GM23338 (cell line): ENCODE measurements at places on chromosomes 6 and 20. TPM values are rescaled to one million over a fixed set of nuclear protein-coding genes. Genes with fewer than 3 reads are reported as not detected.

GRCh38 chr6:39681674-39682121 lies 43.5 kb downstream of the KIF6 start:
- H3K36me3 ChIP-seq: no peaks in the 10 kb centered on the region
- no peak for DNase-seq
- no peak overlapping the region for H3K27ac ChIP-seq
- H3K4me1 ChIP-seq: peaks cover under 1% of the 10 kb centered on the region; the same call in 1 of the 2 replicates

DNA sequence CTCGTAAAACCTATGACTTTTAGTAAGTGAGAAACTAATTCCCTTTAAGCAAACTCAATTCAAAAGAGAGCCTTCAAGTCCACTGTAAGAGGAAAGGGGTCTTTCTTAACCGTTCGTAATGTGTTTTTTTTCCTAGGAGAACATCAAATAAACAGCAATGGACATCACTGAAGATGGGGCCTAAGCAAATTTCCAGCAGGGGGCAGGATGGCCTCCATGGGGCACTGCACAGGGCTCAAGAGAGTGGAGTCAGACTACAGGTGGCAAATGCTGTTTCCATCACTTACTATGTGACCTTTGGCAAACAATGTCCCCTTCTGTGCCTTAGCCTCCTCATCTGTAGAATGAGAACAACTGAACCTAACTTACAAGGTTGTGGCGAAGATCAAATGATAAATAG lies 88.7 kb downstream of the ARHGAP18 start:
- no peaks in the 10 kb centered on the region for H3K36me3 ChIP-seq
- DNase-seq: no peak
- no peak overlapping the region for H3K4me3 ChIP-seq

DNA sequence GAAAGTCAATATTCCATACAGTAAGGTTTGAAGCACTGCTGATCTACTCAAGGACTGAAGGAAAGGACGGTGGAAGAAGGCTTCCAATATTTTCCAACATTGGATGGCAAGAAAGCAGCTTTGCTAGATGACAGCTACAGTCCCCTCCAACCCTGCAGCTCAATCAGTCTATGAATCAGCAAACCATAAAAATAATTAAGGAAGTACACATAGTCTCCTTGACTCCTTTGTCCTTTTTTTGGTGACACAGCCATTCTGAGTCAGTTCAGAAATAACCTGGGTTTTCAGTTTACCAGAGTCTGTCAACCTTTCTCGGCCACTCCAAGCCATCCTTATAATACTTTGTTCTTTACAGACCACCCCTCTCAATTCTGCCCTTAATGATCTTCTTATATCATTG lies 232.5 kb downstream of the IBTK start:
- no peak overlapping the region for H3K4me3 ChIP-seq
- no peak for DNase-seq
- H3K27ac ChIP-seq: no peak overlapping the region

DNA sequence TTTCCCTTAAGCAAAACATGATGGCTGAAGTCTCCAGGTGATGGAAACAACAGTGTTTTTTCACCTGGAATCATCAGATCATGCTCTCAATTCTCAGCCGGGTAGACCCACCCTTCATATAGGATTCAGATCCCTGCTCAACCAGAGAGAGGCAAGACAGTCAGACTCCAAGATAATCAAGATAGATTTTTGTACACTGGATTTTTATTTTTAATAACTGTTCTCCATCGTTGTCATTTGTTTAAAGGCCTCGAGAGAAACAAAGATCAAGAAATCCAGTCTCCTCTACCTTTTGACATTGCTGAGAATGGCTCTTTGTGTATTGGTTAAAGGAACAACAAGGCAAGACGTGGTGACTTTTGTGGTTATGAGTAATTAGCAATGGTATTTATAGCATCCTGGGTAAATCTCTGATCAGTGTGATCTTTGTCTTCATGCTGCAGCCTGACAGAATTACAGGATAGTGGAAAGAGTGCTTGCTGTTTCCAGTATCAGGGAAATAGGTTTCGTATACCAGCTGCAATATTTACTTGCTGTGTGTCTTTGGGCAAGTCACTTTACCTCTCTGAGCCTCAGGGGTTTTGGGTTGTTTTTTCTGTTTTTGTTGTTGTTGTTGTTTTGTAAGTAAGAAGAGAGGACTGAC lies 29.9 kb downstream of the ID4 start:
- no peaks in the 10 kb centered on the region for H3K4me1 ChIP-seq
- H3K27ac ChIP-seq: no peak overlapping the region
- no peaks in the 10 kb centered on the region for H3K27me3 ChIP-seq
- no peak overlapping the region for H3K4me3 ChIP-seq
- H3K36me3 ChIP-seq: no peaks in the 10 kb centered on the region

DNA sequence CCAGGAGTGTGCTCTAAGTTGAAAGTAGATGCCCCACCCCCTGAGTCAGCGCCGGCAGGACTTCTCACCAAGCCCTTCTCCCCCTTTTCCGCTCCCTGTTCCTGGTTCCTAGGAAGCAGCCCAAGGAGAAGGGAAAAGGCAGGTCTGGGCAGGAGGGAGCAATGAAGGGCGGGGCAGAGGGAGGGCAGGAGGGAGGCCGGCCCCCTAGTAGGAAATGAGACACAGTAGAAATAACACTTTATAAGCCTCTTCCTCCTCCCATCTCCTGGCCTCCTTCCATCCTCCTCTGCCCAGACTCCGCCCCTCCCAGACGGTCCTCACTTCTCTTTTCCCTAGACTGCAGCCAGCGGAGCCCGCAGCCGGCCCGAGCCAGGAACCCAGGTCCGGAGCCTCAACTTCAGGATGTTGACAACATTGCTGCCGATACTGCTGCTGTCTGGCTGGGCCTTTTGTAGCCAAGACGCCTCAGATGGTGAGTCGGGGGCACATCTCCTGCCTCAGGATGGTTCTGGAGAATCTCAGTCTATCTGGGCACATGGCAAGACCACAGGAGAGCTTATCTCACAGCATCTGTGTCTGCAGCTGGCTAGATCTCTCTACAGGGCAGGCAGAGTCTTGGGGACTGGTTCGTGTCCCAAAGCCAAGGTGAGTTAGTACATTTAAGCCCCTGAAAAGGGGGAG lies at the start of gene PROCR:
Gene PROCR, plus strand, starts transcription at position 320 of the 681 bp plus-strand sequence. Its CDS starts 83 bp downstream, at position 403.
- no peak within 1 kb of the TSS for H3K27ac ChIP-seq
- H3K36me3 ChIP-seq: no peaks in the 10 kb centered on the region
- peak within 1 kb of the TSS; percentile 59 for H3K4me3 ChIP-seq
- 0 out of 2 replicates have a peak, but pooled peaks cover 4% of the 10 kb centered on the region for H3K27me3 ChIP-seq

- H3K4me1 ChIP-seq: no peaks in the 10 kb centered on the region
- DNase-seq: peak; percentile 19
- H3K27ac ChIP-seq: no peak overlapping the region
- H3K27me3 ChIP-seq: no peaks in the 10 kb centered on the region
- no peak overlapping the region for H3K4me3 ChIP-seq
Measured at GRCh38 chr6:47633141-47633540, 65.2 kb upstream of the ADGRF4 start.

DNA sequence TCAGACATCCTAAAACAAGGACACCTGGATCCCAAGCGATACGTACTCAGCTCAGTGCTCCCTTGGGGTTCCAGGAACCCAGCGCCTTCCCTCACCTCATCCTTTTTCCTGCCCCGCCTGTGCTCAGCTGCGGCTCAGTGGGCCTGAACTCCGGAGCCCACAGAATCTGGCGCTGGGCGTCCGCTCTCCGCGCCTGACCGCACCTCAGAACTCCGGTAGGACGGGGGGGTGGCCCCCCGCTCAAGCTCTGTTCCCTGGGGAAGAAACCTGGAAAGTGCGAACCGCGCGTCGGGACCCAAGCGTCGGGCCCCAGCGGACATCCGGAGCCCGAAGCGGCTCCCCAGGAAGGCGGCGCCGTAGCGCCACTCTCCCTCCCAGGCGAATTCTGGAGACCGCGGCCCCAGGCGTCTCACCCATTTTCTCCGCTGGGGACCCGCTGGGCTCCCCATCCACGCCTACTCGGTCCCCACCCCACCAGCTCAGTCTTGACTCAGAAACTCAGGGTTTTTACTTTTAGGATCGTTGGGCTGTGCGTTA lies 336 bp upstream of the LY6G5C start:
- H3K4me1 ChIP-seq: peaks cover 7% of the 10 kb centered on the region
- peak overlapping the region; percentile 75 for H3K4me3 ChIP-seq
- H3K27ac ChIP-seq: no peak overlapping the region
- no peaks in the 10 kb centered on the region for H3K36me3 ChIP-seq

GRCh38 chr20:3908667-3909066 lies 19.5 kb downstream of the PANK2 start:
- H3K4me3 ChIP-seq: no peak overlapping the region
- H3K36me3 ChIP-seq: peaks cover 59% of the 10 kb centered on the region

GRCh38 chr6:133888929-133889556 lies at the start of gene TCF21:
Gene TCF21, plus strand, starts transcription at chr6:133889113. Its CDS starts 285 bp downstream, at chr6:133889398.
- peak within 1 kb of the TSS; percentile 73 for H3K4me3 ChIP-seq
- peaks cover 46% of the 10 kb centered on the region for H3K4me1 ChIP-seq
- H3K36me3 ChIP-seq: no peaks in the 10 kb centered on the region
- peak; percentile 84 for DNase-seq
- no peak within 1 kb of the TSS for H3K27ac ChIP-seq

- H3K4me3 ChIP-seq: no peak overlapping the region
- H3K27ac ChIP-seq: no peak overlapping the region
- peak; percentile 16 for DNase-seq
- H3K27me3 ChIP-seq: no peaks in the 10 kb centered on the region
Measured at GRCh38 chr6:144778773-144779492, 493.8 kb downstream of the UTRN start.

- H3K36me3 ChIP-seq: no peaks in the 10 kb centered on the region
- H3K27me3 ChIP-seq: no peaks in the 10 kb centered on the region
- no peak overlapping the region for H3K4me3 ChIP-seq
- no peak for DNase-seq
- peaks cover 3% of the 10 kb centered on the region; the same call in 1 of the 2 replicates for H3K4me1 ChIP-seq
Measured at GRCh38 chr6:109299776-109300564, 82.3 kb downstream of the CD164 start.

- 0 out of 2 replicates have a peak, but pooled peaks cover 4% of the 10 kb centered on the region for H3K36me3 ChIP-seq
- no peaks in the 10 kb centered on the region for H3K27me3 ChIP-seq
- H3K4me3 ChIP-seq: no peak overlapping the region
- H3K27ac ChIP-seq: no peak overlapping the region
Measured at GRCh38 chr6:158384671-158385110, 72.4 kb downstream of the TULP4 start.

GRCh38 chr6:32825966-32826365 lies 9.2 kb upstream of the HLA-DOB start:
- no peak overlapping the region for H3K27ac ChIP-seq
- H3K36me3 ChIP-seq: 0 out of 2 replicates have a peak, but pooled peaks cover 3% of the 10 kb centered on the region
- H3K4me1 ChIP-seq: no peaks in the 10 kb centered on the region

- H3K4me3 ChIP-seq: no peak overlapping the region
- no peaks in the 10 kb centered on the region for H3K27me3 ChIP-seq
- H3K4me1 ChIP-seq: no peaks in the 10 kb centered on the region
- DNase-seq: no peak
Measured at GRCh38 chr6:82084324-82084920, 163.1 kb downstream of the IBTK start.

- peaks cover 7% of the 10 kb centered on the region; the same call in 1 of the 2 replicates for H3K4me1 ChIP-seq
- H3K36me3 ChIP-seq: no peaks in the 10 kb centered on the region
- H3K27me3 ChIP-seq: no peaks in the 10 kb centered on the region
- peak; percentile 67 for DNase-seq
- no peak overlapping the region for H3K4me3 ChIP-seq
Measured at GRCh38 chr20:24164360-24164759, 175.8 kb upstream of the GGTLC1 start.

DNA sequence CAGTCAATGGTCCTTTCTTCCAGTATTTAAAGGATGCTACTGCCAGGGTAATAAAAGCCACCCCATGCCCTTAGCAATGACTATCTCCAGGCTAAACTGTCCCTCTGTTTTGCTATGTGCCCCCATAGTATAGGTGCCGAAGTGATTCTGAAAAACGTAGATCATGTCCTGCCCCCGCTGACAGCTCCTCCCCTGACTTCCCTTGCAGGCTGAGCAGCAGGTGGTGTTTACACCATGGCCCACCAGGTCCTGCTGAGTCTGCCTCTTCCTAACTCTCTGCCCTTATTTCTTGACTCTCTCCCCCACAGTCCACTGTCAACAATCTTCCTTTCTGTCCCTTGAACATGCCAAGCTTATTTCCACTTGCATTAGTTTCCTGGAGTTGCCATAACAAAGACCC lies 352.5 kb upstream of the TSHZ2 start:
- H3K27me3 ChIP-seq: no peaks in the 10 kb centered on the region
- no peak for DNase-seq
- no peak overlapping the region for H3K4me3 ChIP-seq

DNA sequence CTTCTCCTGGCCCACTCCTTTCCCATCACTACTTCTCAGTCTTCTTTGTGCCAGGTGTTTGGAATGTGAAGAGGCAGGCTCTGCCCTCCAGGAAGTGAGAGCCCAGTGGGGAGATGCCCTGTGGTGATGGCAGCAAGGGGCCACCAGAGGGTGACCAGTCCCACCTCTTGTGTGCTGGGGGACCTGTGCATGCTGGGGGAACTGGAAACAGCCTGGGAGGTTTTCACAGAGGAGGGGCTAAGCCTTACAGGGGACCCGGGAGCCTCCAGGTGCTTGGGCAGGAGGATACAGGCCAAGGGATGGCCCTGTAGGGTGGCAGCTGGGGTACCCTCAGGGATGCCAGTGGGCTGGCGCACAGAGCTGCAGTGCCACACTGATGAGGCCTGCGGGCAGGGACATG lies 72.3 kb downstream of the RAMACL start:
- peak; percentile 51 for DNase-seq
- no peak overlapping the region for H3K27ac ChIP-seq
- H3K4me3 ChIP-seq: no peak overlapping the region
- no peaks in the 10 kb centered on the region for H3K27me3 ChIP-seq

DNA sequence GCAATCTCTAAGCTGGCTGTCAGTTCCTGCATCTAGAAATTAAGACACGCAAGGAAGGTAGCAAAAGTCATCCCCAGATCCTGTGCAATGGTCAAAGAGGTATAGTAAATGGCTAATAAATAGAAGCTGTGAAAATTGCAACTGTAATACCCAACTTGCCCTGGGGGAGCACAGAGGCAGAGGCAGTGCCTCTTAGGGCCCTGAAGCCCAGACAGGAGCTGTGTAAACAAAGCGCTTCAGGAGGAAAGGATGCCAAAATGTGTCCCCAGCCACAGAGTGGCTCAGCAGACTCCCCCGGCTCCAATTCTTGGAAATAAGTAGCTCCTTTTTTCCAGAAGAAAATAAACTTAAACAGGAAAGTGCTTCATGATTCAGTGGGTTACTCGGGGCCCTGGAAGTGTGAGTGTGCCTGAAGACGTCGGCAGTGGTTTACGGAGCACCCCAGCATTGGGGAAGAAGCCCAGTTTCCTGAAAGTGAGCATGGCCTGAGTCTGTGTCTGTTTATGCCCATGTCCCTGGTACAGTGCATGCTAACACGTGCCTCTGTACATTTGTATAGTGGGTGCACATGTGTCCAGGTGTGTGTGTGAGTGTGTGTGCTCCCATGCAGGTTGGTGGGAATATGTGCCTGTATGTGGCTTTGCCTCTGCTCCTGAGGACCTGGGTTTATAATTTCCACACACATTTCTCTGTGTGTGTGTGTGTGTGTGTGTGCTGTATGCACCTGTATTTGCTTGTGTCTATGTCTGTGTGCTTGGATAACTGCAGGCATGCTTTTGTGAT lies 246.7 kb downstream of the MAFB start:
- no peaks in the 10 kb centered on the region for H3K4me1 ChIP-seq
- peak; percentile 67 for DNase-seq
- H3K27ac ChIP-seq: no peak overlapping the region
- no peak overlapping the region for H3K4me3 ChIP-seq
- no peaks in the 10 kb centered on the region for H3K27me3 ChIP-seq
- H3K36me3 ChIP-seq: no peaks in the 10 kb centered on the region

Gene KIAA1586
- 21.3 and 24.0 TPM in 2 replicates for total RNA-seq

Gene HFE
- total RNA-seq: 0.63 and 0.78 TPM in 2 replicates

Gene SYCP2L
- 4.9 and 11.0 TPM in 2 replicates for total RNA-seq

Gene HRH3
- total RNA-seq: 2.9 and 5.2 TPM in 2 replicates

Gene TRIM10
- total RNA-seq: 0.31 TPM in 1 of 2 replicates, not detected in the other

Gene BPI
- total RNA-seq: not detected in 2 replicates

Gene DEFB124
- total RNA-seq: 0.52 TPM in 1 of 2 replicates, not detected in the other

Gene IMPG1
- total RNA-seq: not detected in 2 replicates

Gene MEI4
- total RNA-seq: 0.16 and 0.63 TPM in 2 replicates

Gene SOD2
- total RNA-seq: 73.0 and 97.0 TPM in 2 replicates

Gene KCNQ2
- 61.7 and 92.4 TPM in 2 replicates for total RNA-seq

Gene C6orf163
- total RNA-seq: 2.3 and 3.1 TPM in 2 replicates

Gene TENT5A
- 4.7 and 5.5 TPM in 2 replicates for total RNA-seq

Gene PMEPA1
- total RNA-seq: 7.3 and 8.9 TPM in 2 replicates
